ENCODE measurements at places on chromosomes 1 and 21.
A peak's percentile ranks its signal among the peaks of the same experiment; 100 is the strongest.

GRCh38 chr1:161209790-161210409, 5.2 kb upstream of the FCER1G start:
- peak; percentile 44 for DNase-seq

DNA sequence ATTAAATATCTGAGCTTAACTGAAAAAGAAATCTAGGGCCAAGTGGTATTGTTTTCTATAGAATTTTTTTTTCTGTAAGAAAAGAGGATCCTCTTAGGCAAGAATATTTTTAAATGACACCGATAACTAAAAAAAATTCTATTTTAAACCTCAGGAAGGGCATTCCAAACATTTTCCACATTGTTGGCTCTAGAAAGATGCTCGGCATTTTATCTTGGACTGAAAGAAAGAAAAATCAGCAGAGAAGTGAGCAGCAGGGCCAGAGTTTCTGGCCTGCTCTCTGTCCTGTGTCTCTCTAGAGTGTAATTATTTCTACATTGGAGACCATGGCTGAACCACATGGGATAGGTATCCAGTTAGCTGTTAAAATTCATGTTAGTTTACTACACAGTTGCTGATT, 192.5 kb upstream of the GREM2 start:
- DNase-seq = no peak

DNA sequence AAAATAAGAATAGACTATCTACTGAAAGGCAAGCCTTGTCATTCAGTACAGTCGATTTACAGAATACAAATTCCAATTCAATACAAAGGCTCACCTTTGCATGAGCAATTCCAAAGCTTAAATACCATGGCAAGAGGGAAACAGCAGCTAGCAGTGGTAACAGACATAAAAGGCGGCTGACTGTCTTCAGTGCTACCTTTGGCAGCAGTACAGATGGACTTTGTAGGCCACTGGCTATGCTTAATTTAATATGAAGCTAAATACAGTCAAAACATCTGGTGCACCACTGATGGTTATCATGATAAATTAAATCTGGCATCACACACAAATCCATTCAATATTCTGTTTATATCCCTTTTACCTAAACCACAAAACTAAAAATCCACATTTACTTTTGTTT, 62.4 kb downstream of the RERE start:
- DNase-seq = no peak

GRCh38 chr1:183543619-183544204, 46.5 kb downstream of the NCF2 start:
- DNase-seq = no peak

DNA sequence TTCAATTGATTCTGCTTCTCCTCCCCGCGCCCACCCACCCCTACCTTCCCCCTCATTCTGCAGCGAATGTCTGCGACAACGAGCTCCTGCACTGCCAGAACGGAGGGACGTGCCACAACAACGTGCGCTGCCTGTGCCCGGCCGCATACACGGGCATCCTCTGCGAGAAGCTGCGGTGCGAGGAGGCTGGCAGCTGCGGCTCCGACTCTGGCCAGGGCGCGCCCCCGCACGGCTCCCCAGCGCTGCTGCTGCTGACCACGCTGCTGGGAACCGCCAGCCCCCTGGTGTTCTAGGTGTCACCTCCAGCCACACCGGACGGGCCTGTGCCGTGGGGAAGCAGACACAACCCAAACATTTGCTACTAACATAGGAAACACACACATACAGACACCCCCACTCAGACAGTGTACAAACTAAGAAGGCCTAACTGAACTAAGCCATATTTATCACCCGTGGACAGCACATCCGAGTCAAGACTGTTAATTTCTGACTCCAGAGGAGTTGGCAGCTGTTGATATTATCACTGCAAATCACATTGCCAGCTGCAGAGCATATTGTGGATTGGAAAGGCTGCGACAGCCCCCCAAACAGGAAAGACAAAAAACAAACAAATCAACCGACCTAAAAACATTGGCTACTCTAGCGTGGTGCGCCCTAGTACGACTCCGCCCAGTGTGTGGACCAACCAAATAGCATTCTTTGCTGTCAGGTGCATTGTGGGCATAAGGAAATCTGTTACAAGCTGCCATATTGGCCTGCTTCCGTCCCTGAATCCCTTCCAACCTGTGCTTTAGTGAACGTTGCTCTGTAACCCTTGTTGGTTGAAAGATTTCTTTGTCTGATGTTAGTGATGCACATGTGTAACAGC, 339.9 kb downstream of the NTNG1 start:
- DNase-seq = no peak

DNA sequence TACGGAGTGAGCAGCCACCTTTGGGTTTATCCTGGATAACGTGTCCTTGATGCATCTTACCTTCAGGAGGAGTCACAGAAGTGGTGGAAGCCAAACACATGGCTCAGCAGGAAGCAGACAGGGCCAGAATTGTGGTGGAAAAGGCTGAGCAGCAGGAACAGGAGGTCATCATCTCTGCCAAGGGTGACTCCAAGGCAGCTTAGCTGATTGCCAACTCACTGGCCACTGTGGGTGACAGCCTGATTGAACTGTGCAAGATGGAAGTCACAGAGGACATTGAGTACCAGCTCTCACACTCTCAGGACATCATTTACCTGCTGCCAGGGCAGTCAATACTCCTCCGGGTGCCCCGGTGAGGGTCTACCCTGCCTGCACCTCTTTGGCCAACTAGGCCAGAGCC, 179.3 kb downstream of the FAF1 start:
- no peak for DNase-seq

DNA sequence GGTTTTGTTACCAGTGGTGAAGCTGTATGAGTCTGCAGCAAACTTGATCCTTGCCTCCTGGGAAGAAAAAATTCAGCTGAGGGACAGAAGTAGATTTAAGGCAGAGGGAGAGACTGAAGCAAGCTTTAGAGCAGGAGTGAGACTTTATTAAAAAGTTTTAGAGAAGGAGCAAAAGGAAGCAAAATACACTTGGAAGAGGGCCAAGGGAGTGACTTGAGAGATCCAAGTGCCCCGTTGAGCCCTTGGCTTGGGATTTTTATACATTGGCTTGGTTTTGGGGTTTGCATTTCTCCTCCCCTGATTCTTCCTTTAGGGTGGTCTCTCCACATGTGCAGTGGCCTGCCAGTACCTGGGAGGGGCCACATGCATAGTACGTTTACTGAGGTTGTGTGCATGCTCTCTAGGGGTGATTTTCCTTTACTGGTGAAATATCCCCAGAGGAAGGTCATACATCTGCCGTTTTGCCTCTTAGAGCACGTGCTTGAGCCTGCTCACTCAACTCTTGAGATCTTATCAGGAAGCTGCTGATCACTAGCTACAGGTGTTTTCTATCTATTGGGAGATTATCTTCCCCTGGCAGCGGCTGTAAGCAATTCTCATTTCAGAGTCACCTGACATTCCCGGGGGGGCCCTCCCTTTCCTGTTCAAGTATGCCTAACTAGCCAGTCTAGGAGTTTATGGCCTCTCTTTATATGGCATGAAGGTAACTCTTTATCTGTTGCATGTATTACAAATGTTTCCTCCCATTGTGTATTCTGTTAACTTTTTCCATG, 20.3 kb downstream of the FASLG start:
- no peak for DNase-seq

- no peak for DNase-seq
These were observed 46.2 kb downstream of the ARHGAP29 start for GRCh38 chr1:94191216-94191615.

DNA sequence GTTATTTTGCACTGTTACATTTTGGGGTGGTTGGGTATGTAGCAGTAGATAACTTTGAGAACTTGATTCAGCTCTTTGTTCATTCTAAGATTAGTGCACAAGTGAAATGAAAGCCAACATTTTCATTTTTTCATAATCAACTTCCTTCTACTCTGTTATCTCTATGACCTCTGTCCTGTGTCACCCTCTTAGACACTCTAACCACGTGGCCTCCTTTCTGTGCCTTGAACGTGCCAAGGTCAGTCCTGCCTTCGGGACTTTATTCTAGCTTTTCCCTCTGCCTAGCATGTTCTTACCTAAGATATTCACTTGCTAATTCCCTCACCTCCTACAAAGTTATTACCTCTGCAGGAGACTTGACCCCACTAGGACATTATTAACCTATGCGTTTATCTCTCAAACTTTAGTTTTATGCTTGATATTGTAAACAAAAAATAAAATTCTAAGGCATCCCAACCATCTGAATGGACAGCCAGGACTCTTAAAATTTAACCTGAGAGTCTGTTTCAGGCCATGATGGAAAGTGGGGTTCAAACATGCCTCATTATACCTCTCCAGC, 19.2 kb upstream of the EDEM3 start:
- no peak for DNase-seq

GRCh38 chr21:31282095-31282709, 61.9 kb downstream of the TIAM1 start:
- no peak for DNase-seq

GRCh38 chr1:51898090-51898734, 19.7 kb upstream of the NRDC start:
- no peak for DNase-seq

DNA sequence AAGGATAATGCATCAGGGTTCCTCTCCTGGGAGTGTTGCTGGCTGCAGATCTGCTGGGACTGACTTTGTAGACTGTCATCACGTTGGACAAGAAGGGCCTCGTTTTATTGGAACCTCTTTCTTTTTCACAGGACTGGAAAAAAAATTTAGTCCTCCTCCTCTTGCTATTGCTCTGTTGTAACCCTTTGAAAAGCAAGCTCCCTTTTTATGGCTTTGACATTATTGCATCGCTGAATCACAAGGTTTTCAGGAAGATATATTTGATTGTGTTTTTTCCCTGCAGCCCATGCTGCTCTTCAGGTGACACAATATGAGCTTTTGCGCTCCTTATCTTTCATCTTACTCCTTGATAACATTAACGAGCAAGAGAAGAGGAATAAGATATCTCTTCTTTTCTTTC, 290.9 kb downstream of the CAMTA1 start:
- no peak for DNase-seq

DNA sequence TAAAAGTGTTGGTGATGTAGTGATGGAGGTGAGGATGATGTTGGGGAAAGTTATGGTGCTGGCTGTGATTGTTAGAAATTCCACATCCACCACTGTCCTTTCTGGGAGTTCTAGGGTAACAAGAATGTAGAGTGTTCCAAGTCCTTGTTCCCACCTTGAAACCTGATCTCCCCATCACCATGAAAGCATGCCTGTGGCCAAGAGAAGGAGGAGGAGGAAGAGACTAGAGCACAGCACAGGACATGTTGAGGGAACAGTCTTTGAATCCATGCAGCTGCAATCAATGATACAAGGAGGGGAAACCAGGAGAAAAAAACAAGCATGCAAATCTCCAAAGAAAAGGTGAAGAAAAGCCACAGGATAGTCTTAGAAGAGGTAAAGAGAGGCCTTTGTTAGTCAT, 45.9 kb upstream of the ARTN start:
- no peak for DNase-seq

DNA sequence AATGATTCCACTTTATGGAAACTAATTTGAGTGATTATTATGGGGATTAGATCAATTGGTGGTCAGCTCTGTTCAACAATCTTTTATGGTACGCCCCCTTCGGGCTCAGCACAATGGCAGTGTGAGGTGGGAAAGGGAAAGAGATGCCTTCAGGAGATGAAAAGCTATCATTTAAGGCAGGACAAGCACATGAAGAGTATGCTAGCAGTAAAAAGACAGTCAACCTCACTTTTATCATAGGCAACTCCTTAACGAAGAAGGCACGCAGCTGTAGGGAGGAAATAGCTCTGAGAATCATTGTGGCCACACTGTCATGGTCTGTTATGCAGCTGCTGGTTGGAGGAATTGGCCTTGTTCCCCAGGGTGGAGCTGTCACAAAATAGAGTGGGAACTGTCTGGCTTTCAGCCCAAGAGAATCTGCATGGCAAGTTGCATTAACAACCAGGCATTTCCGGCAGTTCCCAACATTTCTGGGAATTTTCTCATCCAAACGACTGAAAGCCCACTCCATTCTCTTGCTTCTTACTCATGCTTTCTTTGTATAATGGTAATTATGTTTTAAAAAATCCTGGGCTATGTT, 54.4 kb upstream of the BCL10 start:
- DNase-seq = no peak

DNA sequence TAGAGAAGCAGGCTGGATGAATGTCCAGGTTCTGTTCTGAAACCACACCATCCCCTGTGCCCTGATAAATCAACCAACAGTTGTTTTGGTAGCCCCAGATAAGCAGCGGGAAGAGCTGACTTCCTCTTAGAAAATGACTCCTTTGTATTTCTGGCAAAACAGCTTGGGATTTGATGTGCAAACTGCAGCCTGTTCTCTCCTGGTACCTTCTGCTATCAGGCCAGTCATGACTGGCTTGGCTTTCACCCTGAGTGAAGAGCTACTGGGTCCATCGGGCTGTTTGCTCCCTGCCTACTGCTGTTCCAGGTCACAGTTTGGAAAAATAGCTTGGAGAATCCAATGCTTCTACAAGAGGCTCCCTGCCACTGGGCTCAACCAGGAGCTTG, 116.8 kb downstream of the DTL start:
- DNase-seq = peak; percentile 51

GRCh38 chr1:56901716-56902115, 47.1 kb downstream of the C8A start:
- DNase-seq = no peak

- no peak for DNase-seq
These were observed 401.5 kb downstream of the RPS6KC1 start for GRCh38 chr1:213452501-213452900.

DNA sequence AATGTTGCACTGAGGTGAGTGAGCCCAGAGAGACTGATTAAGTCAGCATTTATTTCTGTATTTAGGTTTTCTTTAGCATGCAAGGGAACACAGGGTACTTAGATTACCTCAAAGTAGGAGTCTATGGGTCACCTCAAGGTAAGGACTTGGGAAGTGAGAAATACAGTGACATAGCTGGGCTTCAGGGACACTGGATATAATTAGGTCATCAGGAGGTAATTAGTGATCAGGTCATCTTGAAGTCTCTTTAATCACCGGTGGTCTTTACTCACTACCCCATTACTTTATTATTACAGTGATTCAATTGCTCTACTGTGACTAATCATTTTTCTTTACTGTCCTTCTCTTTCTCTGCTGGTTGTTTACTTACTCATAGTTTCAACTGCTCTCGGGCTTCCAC, 59.9 kb upstream of the KCNK1 start:
- DNase-seq = no peak

DNA sequence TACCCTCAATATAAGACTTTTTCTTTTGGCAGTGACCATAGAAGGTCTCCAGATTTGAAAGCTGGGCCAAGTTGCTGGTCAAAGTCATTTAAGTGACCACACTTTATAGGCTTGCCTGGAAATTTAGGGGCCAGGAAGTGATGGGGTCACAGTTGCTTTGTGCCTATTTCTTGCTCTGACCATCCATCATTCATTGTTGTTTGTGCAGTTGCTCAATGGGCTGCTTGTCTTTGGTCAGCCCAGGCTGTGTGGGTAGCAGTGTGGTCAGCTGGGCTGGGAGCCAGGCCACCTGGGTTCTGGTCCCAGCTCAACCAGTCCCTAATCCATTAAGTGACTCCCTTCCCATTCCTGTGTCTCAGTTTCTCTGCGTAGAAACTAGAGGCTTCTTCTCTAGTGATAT, 2.1 kb upstream of the OTUD7B start:
- no peak for DNase-seq

GRCh38 chr1:162709132-162709860, 77.0 kb downstream of the DDR2 start:
- DNase-seq = no peak

GRCh38 chr1:151858030-151858746, 4.7 kb upstream of the THEM5 start:
- DNase-seq = no peak
